MV-4-11 (cell line): ENCODE measurements at places on chromosomes 12 and 14.
A peak's percentile ranks its signal among the peaks of the same experiment; 100 is the strongest.

- DNase-seq, result no peak
These were observed 402.9 kb upstream of the SOX5 start for GRCh38 chr12:24352363-24352762.

GRCh38 chr12:105158876-105159275 lies 51.3 kb downstream of the WASHC4 start:
- no peak for DNase-seq

- no peak for DNase-seq
These were observed 15.1 kb downstream of the SIX1 start for GRCh38 chr14:60634153-60634552.

GRCh38 chr14:74275241-74275841 lies 27.4 kb downstream of the ABCD4 start:
- DNase-seq, result no peak

DNA sequence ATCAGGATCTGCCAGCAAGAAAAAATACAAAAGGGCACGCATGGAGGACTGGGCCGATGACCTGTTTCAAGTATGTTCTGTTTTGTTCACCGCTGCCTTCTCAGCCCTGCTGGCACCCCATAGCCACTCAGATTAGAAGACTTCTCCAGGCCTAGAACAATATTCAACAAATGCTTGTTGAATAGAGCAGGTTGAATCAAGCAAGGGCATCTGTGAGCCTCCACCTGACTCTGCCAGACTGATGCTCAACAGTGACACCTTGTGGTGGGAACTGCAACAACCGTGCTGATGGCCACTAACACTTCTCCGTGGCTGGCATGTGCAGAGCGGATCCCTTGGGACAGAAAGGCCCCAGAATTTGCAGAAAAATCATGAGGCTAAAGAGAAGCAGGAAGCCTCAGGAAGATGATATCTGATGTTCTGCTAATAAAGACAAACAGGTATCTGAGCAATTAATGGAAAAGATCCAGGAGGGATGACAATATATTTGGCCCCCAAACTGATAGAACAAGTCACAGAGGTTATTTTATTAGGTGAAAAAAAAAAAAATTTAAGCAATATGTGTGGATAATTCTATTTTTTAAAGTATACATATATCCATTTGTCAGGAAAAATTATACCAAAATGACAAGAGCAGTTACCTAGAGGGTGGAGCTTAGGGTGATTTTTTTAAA lies 114.3 kb downstream of the KSR2 start:
- peak; percentile 14 for DNase-seq

- DNase-seq, result no peak
These were observed 265.6 kb downstream of the AACS start for GRCh38 chr12:125330645-125331341.

- DNase-seq, result no peak
These were observed 633 bp upstream of the RNU4-2 start for GRCh38 chr12:120292411-120292660.

DNA sequence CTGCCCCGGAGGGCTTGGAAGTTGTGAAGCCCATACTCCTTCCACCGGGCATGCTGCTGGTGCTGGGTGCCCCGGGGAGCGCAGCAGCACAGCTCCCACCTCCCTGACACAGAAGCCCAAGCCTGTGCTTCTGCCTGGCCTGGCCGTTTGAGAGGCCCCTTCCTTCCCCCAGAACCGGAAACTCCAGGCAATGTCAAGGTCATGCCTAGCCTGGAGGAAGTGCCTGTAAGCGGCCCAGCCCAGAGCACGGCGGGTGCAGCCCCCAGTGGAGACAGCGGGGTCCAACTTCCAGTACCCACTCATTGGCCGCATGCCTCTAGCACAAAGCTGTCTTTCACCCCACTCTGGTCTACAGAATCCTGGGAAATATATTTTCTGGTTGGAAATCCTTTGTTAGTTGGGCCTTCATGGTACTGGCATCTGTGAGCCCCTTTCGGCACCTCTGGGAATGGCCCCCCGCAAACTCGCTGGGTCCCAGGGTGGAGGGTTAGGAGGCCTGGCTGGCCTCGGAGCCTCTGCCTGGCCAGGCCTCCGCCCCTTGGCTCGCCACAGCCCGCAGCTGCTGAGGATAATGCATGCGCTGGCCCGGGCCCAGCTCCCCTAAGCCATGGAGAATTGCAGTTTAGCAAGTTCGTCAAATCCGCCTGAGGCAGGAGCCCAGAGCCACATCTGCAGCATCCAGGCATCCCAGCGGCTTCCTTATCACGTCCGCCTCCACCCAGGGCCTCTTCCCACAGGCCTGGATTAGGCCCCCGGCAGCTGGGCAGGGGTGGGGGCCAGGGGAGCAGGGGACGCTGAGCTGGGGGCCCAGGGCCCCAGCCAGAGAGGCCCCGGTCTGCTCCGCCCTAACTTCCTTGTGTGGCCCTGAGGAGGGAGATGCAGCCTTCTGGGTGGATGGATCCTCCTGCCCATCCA lies 48.9 kb upstream of the DLK1 start:
- DNase-seq, result peak; percentile 13

DNA sequence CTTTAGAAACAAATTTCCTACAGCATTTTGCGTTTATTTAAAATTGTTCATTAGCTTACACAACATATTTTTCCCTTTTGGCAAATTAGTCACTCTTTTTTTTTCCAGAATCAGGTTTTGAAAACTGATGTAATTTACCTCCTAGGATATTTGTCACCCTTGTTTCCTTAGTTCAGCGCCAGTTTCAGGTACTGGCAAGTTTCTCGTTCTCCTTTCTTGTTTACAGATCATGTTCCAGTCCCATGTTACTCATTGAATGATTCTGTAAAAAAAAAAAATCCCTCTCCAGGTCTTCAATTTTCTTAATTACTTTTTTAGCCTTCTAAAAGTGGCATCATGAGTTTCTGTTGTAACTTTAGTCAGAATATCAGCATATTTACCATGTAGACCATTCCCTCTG lies 2.7 kb downstream of the PPP4R4 start:
- DNase-seq, result no peak

GRCh38 chr12:100145643-100146042 lies 3.0 kb upstream of the BLTP3B start:
- no peak for DNase-seq

- no peak for DNase-seq
These were observed 350.0 kb downstream of the GALC start for GRCh38 chr14:87643005-87643404.

DNA sequence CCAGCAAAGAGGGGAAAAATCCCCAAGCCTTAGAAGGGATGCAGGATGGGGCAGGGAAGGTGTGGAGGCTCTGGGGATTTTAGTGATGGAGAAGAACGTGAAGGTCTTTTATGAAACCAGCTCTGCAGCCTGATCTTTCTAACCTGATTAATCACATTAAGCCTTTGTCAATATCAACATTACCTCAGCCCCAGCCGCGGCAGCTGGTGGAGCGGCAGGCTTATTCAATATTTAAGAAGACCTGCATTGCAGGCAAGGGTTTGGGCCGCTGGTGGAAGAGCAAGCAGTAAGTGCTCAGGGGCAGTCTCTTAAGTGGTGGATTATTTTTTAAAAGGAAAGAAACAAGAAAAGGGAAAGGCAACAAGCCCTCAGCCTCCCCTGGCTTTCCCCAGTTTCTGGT lies 16.6 kb downstream of the RPH3A start:
- no peak for DNase-seq

DNA sequence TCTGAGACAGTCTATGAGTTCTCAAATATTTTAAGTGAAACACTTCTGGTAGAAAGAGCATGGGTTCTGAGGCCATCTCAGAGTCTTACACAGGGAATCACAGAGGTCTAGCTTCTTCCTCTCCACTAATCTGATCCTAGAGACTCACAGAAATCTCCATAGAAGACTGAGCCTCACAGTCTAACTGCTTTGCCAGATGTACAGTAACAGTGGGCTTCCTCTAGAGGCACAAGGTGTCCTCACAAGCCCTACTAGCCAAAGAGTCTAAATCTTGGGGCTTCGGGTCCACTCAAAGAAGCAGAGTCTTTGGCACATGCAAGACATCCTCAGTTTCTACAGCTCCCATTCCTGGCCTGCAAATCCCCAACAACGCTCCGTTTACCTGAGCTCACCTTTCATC lies 14.1 kb downstream of the OR6J1 start:
- DNase-seq, result no peak

- peak; percentile 21 for DNase-seq
These were observed 159.4 kb upstream of the TMTC2 start for GRCh38 chr12:82527165-82527780.

DNA sequence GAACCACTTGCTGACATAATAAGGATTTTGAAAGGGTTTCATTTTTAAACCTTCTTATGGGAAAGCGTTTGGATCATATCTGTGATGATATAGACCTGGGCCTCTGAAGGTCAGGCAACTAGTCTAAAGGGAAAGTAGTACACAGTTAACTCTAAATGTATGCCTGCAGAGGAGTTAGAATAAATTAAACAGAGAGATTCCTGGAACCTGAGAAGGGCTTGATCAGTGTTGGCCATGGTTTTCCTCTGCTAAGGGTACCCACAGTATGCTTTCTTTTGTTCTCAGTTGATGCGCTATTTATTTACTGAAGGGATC lies 14.4 kb upstream of the POLR3B start:
- DNase-seq, result no peak

GRCh38 chr12:26734510-26735248 lies 98.3 kb downstream of the ITPR2 start:
- no peak for DNase-seq

DNA sequence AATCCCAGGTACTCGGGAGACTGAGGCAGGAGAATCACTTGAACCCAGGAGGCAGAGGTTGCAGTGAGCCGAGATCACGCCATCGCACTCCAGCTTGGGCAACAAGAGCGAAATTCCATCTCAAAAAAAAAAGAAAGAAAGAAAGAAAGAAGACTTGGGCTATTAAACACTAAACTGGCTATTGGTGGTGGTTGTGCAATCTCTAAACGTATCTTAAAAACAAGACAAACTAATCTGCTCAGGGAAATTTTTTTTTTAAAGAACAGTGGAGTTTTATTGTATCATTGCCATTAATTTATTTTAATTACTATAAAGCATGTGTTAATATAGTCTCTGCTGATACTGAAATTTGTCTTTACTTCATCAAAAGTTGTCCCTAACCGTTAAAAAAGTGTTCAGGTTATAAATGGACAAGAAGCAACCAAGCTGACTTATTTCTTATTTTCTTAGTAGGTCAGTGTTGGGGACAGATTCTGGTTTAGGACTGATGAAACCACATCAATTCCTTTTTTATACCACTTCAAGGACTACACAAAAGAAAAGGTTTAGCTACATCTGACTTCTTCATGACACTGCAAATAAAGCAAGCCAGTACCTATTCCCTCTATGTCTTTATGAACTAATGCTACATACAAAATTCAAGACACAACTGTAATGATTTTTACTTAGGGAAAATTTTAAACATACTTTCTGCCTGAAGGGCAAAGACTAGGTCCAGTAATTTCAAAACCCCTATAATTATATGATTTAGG lies 68.7 kb upstream of the KRAS start:
- no peak for DNase-seq

- DNase-seq, result no peak
These were observed 287.1 kb upstream of the G2E3 start for GRCh38 chr14:30271811-30272323.

DNA sequence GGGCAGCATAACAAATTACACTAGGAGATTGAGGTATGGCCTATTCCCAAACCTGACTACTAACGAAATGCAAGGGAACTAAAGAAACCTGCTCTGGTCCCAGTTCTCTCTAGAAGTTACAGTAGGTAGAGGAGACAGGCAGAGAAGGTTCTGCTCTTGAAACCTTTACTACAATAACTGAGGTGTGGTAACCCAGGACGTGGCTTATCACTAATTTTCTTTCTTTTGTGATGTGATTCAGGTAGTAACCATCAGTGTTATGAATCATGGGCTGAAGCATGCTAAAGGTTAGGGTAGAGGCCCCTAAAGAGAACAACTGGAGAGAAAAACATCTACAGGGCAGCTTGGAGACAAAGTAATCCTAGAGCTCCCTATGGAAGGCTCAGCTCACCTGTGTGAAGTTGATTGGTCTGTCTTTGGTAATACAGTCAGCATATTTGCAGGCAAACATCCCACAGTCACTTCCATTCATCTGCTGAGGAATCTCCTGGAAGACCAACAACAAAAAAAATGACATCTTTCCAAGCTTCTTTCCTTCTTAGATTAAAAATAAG lies 41.8 kb upstream of the COL2A1 start:
- DNase-seq, result no peak

DNA sequence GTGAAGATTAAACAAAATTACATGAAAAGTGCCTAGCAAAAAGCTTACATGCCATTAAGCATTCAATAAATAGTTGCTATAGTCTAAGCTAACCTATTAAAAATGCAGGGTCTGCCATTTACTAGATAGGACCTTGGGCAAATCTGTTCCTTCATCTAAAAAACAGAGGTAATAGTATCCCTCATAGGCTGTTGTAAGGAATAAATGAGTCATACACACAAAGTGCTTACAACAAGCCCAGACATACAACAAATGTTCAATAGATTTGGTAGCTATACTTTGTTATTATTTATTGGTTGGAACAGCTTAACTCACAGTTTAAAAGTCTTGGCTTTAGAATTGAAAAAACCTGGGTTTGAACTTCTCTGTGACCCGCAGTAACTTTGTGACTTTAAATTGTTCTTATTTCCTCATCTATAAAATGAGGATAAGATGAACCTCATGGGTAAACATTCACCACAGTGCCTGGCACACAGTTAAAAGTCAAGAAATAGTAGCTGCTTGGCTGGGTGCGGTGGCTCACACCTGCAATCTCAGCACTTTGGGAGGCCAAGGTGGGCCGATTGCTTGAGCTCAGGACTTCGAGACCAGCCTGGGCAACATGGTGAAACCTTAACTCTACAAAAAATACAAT lies 24.7 kb downstream of the HEATR5A start:
- no peak for DNase-seq

DNA sequence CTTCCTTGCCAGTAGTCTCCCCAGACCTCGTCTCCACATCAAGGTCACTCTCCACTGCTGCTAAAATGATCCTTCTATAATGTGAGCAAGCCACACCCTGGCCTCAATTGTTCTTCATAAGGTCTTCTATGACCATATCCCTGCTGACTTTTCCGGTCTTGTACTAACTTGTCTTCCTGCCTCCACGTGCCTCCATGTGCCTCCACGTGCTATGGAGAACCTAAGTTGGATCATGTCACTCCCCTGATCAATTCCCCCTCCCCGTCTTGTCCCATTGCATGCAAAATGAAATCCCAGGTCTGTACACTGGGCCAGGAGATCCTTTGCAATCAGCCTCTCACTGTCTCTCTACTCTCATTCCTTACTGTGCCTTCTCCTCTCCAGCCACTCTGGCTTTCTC lies 110.6 kb downstream of the TTC8 start:
- no peak for DNase-seq

- DNase-seq, result no peak
These were observed 3.9 kb downstream of the NACA start for GRCh38 chr12:56721216-56721615.

GRCh38 chr14:67577909-67578749 lies 21.9 kb downstream of the PIGH start:
- DNase-seq, result no peak

DNA sequence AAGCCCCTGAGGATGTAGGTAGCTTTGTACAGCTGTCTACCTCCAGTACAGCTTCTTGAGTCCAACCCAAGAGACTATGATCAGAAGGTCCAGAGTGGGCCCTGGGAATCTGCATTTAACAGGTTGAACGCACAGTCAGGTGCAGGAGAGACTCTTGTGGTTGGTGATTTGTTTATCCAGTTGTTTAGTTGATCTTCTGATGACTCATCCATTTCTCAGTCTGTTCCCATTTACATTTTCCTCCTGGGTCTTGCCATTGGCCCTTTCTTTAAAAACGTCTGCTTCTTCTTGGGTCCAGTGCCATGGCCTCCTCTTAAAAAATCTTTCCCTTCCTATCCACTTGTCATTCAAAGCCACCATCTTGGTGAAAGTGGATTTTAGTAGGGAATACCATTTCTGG lies 734.2 kb downstream of the MED13L start:
- DNase-seq, result no peak

GRCh38 chr12:121628536-121628935 lies 2.2 kb downstream of the ORAI1 start:
- peak; percentile 26 for DNase-seq
